ENCODE measurements at places on chromosomes 6 and 20. TPM values are rescaled to one million over a fixed set of nuclear protein-coding genes. Genes with fewer than 3 reads are reported as not detected.

MOG gene
- total RNA-seq: not detected

KCNQ5 gene
- total RNA-seq: 4.3 TPM

LY86 gene
- total RNA-seq: 1.7 TPM

DNA sequence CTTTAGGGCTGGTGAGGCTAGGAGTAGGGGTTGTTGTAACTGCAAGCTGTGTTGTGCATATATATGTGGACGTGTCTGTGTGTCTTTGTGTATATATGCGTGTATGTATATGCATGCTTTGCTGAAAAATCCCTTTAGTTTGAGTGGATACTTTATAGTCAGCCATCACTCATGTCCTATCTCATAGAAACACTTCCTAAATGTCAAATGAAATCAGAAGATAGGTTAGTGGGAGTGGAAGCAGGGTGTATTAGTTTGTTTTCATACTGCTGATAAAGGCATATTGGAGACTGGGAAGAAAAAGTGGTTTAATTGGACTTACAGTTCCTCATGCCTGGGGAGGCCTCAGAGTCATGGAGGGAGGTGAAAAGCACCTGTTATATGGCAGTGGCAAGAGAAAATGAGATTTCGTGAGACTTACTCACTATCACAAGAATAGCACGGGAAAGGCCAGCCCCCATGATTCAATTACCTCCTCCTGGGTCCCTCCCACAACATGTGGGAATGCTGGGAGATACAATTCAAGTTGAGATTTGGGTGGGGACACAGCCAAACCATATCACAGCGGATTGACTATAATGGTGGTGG, 131.1 kb downstream of the JARID2 start:
- H3K27me3 ChIP-seq: no peaks in the 10 kb centered on the region
- H3K4me1 ChIP-seq: peaks cover 16% of the 10 kb centered on the region
- no peak overlapping the region for H3K4me3 ChIP-seq
- no peak for DNase-seq
- H3K36me3 ChIP-seq: peaks cover 26% of the 10 kb centered on the region
- H3K27ac ChIP-seq: no peak overlapping the region

GRCh38 chr6:150331344-150331743, 37.5 kb upstream of the IYD start:
- no peak overlapping the region for H3K4me3 ChIP-seq
- no peak for DNase-seq
- no peaks in the 10 kb centered on the region for H3K4me1 ChIP-seq
- no peak overlapping the region for H3K27ac ChIP-seq
- no peaks in the 10 kb centered on the region for H3K36me3 ChIP-seq
- H3K27me3 ChIP-seq: peaks cover 4% of the 10 kb centered on the region

DNA sequence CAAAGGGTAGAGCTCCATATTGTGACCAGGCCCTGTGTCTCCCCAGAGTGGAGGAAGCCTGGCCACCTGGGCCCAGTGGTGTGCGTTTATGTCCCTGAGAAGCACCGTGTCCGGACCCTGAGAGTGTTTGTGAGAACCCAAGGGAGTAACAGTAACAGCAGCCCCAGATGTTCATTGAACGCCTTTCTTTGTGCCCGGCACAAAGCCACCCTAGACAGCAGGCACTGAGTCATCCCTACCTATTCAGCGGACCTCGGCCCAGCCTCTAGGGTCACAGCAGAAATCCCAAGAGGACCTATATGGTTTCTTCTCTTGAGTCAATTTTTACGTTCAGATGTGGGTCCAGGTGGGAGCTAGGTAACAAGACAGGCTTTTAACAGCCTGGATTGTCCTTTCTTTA, 24.5 kb downstream of the BCAS4 start:
- no peaks in the 10 kb centered on the region for H3K27me3 ChIP-seq
- peaks cover 38% of the 10 kb centered on the region for H3K4me1 ChIP-seq
- no peak overlapping the region for H3K4me3 ChIP-seq
- DNase-seq: no peak

Measured in activated CD4-positive, alpha-beta memory T cell treated with anti-CD3 and anti-CD28 coated beads, Interleukin-2, amount 10 ng/mL, durations not matched to agents 7 days and 5 days (primary cell).